ENCODE measurements at places on chromosomes 3 and 15. TPM values are rescaled to one million over a fixed set of nuclear protein-coding genes. Genes with fewer than 3 reads are reported as not detected.

- no peak for DNase-seq
These were observed 11.9 kb downstream of the C2CD4B start for GRCh38 chr15:62153228-62153627.

DNA sequence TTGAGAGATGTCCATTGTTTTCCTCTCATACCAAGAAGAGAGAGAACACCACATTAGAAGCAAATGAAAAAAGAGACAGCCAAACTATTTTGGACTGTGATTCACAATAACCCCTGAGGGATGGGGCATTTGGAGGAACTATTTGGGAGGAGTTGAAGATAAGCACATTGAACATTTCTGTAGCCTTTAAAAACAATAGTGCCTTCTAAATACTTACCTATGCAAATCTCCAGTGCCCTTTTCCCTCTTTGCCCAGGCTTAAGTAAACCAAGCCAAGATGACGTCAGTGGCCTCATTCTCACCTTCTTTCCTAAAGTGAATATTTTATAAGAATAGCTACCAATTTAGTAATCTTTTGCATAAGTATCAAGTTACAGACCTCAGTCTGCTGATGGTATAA is 89.7 kb upstream of the COL8A1 start:
- DNase-seq: peak; percentile 17

GRCh38 chr3:48555949-48556795 is 431 bp downstream of the PFKFB4 start:
- no peak for DNase-seq

- DNase-seq: no peak
These were observed 27.4 kb upstream of the GOLM2 start for GRCh38 chr15:44261007-44261706.

The RTP1 gene
- not detected for total RNA-seq

- DNase-seq: peak; percentile 51
These were observed 38.6 kb downstream of the UMPS start for GRCh38 chr3:124768812-124769211.
